ENCODE measurements at places on chromosomes 5 and 9.

- DNase-seq: no peak
Measured at GRCh38 chr5:78763659-78764189, 115.2 kb upstream of the LHFPL2 start.

GRCh38 chr9:137391411-137391754 lies 31.6 kb downstream of the EXD3 start:
- DNase-seq: no peak

- DNase-seq: no peak
Measured at GRCh38 chr5:50968356-50969149, 302.1 kb downstream of the PARP8 start.

GRCh38 chr9:36080519-36080918 lies 43.8 kb downstream of the RECK start:
- no peak for DNase-seq

DNA sequence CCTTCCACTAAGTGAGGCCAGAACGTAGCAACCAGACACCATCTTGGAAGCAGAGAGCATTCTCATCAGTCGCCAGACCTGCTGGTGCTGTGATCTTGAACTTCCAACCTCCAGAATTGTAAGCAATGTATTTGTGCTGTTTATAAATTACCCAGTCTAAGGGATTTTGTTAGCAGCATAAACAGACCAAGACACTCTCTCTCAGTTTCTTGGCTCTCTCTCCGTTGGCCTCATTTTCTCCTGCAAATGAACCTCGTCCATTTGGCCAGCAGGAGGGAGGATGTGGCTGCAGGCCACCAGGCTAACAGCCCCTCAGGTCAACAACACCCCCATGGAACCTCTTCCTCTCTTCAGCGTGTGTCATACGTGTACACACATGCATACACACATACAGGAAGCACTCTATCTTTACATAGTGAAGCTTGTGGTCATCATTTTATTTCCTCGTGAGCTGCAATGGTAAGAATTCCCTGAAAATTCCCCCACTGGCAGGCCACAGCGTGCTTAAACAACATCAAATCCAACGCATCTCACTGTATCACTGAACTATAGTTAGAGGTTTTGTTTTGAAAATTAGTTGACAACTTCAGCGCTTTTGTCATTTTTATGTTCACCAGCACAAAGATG lies 62.8 kb upstream of the PPP1R26 start:
- peak; percentile 34 for DNase-seq

GRCh38 chr9:33341182-33341581 lies 50.9 kb downstream of the NFX1 start:
- no peak for DNase-seq

DNA sequence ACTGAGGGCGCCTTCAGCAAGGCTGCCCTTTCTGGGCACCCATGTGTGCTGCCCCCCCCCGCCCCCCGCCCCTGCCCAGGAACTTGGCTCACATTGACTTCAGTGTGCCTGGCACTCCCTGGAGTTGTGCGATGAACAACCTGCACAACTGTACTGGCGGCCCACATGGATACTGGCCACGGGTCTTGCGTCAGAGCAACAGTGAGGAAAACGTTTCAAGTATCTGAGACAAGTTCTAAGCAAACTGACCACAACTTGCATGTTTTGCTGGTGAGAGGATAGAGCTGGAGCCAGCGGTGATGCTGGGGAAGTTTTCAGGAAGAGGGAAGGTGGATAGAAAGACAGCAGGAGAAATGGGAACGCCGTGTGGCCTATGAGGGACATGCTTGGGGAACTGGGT lies 45.4 kb downstream of the HABP4 start:
- DNase-seq: no peak

DNA sequence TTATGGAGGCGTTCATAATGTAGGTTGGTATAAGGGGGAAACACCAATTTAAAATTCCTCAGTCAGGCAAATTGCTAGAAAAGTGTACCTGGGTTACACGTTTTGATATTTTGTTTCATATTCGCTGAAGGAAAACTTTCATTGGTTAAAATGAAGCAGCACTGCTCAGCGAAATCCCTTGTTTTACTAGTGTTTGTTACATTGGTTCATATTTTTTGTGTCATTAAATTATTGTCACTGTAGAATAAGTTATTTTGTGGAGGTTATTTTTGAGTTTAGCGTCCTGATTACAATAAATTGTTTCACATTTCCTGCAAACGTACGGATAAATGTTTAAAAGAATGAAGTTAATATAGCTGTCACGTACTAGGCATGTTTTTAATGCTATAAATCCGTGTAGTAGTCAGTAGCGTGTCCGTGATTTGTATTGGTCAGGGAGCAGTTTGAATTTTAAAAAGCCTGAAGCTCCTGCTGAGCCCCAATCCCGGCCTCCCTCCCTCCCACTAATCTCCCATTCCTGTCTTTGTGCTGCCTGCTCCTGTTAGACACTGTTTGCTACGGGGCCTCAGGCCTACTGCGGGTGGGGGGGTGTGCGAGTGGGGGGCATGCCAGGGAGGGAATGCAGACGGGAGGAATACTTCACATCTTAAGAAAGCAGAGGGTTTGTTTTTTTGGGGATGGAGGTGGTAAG lies 2.0 kb downstream of the NIPBL start:
- peak; percentile 87 for DNase-seq

DNA sequence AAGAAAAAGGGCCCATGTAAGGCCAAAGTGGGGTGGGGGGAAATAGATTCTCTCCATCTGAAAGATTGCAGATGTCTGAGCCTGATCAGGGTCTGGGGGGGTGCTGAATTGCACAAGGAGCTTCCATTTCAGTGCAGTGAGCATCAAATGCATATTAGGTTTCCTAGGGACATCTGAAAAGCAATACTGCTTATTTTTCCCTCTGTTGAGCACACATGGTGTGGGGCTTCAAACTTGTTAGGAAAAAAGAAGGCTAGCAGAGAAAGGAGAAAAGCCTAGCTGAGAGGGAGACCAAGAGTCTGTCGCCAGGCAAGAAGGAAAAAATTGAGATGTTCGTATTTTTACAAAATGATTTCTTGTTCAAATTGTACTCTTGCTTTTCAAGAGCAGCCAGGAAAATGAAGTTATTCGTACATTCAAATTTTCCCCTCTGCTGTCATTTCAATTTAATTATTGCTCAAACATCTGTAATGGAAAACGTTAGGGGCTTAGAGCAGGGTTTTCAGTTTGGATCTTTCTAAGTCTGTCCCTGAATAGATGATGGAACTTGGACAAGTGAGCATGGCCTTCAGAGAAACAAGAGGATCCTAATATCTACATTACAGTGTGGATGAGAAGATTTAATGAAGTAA lies 191.9 kb upstream of the GAS1 start:
- no peak for DNase-seq

Measured in H7 (cell line).